Right lobe of liver (tissue), 6 donors: ENCODE measurements at places on chromosomes 2 and 18. TPM values are rescaled to one million over a fixed set of nuclear protein-coding genes. Genes with fewer than 3 reads are reported as not detected.

DNA sequence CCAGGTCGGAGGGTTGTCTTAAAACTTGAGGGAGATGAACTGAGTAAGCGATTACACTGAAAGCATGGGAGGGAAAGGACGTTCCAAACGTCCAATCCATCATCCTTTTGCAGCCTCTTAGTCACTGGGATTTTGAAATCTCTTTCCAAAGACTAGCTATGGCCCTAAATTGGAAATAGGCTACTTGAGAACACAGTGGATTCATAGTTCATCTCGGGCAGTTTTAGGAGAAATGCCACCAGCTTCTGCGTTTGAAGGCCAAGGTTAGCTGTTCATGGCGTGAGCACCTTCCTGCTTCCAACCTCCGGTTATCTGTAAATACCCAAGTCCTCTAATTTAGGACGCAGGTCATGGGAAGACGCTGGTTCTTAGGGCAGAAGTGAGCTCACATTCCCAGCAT, 821 bp upstream of the EML6 start:
- DNase-seq: no peak

DNA sequence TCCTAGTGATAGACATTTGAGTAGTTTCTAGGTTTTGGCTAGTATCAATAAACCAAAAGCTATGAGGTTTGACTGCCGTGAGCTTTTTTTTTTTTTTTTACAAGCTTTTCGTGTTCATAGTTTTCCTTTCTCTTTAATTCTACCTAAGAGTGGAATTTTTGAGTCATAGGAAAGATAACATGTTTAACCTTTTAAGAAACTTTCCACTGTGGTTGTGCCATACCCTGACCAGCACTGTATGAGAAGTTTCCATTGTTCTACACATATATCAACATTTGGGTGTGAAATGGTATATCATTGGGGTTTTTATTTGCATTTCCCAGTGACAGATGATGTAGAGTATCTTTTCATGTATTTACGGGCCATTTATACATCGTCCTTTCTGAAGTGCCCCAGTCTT, 31.7 kb downstream of the UBE2F start:
- no peak for DNase-seq

GRCh38 chr18:35132021-35132902, 91.0 kb downstream of the MAPRE2 start:
- no peak for DNase-seq

DNA sequence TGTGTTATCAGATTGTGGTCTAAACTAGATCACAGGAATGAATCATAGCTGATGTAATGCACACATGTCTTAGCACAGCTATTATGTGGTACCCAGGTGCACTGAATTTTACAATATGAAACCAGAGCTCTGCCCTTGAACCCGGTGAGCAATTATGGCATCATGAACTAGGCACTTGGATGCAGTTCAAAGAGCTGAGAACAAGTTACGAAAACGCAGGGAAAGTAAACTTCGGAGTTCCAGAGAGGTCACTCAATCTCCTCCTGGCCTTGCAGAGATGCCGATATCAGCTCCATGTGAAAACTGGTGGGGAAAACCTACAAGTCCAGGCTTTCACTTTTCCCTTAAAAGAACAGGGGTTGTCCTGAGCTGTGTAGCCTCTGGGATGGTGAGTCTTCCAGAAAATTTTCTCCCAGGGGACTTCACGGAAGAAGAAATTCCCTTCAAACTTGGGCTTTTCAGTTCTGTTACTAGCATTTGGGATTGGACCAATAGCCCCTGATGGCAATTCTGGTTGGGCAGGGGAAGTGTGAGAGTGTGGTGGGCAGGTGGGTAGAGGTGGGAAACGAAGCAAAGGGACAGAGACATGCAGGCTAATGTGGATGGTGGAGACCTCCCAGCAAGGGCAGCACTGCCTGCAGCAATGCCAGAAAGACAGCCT, 71.1 kb upstream of the SH3BP4 start:
- peak; percentile 59 for DNase-seq

DNA sequence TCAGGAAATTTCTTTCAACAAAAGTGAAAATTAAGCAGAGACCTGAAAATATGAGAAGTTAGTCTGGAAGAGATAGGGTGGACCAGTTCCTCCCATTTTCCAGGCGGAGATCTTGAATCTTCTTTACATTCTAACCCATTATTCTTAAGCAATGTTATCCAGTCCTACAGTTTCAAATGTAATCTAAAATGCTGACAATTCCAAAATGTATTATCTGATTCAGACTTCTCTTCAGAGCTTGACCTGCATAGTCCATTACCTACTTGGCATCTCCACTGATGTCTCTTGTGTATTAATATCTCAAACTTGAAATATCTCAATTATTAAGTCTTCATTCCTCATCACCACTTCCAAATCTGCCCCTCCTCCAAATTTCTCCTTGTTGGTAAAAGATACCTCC, 28.4 kb upstream of the SLC39A10 start:
- DNase-seq: no peak

- no peak for DNase-seq
Observed at GRCh38 chr2:167548396-167548795, 660.1 kb downstream of the XIRP2 start.

DNA sequence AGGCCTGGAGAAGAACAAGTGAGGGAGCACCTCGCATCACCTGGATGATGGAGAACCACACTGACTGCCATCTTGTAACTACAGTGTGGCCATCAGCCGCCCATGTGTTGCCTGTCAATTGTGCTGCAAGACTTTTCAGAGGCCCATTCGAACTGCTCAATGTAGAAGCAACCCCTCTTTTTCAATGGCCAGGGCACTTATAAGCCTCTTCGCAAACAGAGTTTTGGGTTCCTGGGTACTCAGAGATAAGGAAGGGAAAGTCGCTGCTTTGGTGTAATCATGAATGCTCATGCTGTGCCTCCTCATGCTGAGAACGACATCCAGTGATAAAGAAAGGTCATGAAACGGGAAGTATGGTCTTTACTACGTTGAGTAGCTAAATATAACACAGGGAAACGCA, 143.9 kb upstream of the SLC39A10 start:
- DNase-seq: no peak

DNA sequence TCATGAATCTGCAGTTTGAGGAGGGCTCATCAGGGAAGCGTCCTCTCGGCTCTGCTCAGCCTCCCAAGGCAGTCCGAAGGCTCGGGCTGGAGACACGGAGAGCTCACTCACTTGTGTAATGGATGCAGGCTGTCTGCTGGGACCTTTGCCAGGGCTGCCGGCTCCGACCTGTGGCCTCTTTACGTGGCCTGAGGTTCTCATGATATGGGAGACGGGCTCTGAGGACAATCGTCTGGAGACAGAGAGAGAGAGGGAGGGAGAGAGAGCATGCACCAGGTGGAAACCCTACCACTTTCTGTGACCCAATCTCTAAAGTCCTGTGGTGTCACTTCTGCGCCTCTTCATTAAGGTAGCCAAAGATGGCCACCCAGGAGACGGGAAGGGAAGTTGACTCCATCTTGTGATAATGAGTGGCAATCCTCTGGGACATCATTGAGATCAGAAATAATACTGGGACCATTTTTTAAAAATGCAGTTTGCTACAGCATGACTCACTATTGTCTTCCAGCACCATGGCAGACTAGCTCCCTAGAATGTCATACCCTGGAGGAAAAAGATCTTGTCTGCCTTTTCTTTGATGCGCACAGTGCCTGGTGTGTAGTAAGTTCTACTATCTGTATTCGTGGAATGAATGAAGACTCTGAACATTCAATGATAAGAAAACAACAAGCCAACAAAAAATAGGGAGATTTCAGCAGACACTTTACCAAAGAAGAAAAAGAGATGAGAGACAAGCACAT, 60.2 kb downstream of the CD8B2 start:
- DNase-seq: no peak

The AKAIN1 gene
- total RNA-seq: not detected
